ENCODE measurements at places on chromosomes 12 and 14.

DNA sequence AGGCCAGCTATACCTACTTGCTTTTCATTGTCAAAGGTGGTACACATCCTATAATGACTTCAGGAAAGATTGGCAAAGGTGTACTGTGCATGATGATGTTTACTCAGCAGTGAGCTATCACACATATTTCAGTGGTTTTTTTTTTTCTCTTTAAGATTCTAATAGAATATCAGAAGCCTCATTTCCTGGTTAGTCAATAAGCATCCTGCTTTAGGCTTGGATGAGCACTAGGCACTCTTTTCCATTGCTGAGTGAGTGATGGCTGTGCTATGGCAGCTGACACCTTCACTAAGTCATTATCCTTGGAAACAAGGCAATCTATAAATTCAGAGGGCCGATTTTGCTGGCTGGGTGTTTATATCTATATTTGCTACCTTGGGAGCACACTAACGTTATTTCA, 161.1 kb upstream of the RASSF8 start:
- DNase-seq: no peak

DNA sequence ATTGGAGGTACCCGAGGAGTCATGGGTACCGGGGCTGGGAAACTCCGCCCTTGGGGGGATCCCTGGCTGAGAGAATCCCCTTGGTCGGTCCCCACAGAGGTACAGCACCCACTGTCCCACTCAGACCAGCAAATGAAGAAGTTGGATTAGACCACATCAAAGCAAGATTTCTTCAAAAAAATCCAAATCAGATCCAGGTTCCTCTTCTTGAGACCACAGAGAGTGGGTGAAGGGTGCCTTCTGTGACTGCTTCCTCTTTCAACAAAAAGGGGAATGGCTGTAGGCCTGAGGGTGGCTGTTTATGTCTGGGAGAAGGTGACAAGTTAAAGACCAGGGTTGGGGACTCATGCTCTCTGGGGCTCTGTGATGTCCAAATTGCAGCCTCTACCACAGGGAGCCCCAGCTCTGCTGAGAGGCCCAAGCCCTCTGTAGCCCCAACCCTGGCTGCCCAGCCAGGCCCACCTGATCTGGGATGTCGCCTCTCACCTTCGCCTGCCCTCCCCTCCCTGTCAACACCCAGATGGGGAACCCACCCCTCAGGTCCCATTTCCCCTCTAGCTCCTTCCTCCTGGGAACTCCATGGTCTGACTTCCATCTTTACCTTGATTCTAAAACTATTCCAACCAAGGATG, 50.9 kb downstream of the ZFP36L1 start:
- no peak for DNase-seq

GRCh38 chr14:79074510-79074909, 904.3 kb downstream of the NRXN3 start:
- DNase-seq: no peak

GRCh38 chr12:22916815-22917214, 291.8 kb downstream of the ETNK1 start:
- DNase-seq: no peak

DNA sequence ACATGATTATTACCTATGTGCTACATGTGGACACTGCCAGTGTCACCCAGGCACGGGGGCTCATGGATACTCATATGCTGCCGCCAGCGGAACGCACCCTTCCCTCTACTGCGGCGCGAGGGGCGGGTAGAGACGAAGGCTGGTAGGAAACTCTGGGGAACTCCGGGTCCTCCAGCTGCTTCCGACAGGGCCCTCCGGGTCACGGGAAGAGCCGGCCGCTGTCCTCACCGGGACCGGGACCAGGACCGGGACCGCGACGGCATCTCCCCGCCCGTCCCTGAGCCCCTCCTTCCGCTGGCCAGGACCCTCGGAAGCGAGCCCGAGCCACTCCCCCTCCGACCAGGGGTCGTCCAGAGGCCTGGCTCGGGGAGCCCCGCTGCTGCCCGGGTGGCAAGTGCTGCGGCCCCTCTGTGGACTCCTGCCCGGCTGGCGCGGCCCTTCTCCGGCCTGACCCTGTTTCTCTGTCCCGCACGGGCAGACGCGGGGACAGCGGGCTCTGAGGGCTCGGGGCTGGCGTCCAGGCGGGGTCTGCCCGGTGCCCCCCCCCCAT, 209.6 kb downstream of the ADGRD1 start:
- no peak for DNase-seq

DNA sequence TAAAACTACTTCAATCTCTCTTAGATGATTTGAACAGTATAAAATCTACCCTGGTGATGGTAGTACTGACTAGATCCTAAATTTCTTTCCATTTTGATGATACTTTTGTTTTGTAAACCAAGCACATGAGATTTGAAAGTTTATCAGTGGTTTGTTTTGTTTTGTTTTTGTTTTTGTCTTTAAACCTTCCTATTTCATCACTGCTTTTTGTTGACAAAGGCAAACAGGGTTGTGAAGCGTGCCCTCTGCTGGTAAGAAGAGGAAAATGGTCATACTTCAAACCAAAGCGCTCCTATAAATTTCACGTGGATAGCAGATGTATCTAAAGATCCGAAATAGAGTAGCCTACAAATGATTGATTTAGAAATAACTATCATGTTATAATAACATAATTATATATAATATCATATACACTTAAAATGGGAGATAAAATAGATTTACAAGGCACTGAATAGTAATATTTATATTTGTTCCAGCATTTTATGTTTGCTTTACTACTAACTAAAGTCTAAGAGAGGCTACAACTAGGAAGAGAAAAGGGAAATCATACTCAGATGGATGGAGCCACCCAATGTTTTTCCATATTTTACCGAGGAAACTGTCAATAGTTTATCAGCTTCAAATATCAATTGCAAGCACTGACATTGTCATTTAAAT, 254.0 kb upstream of the USP15 start:
- DNase-seq: peak; percentile 58

DNA sequence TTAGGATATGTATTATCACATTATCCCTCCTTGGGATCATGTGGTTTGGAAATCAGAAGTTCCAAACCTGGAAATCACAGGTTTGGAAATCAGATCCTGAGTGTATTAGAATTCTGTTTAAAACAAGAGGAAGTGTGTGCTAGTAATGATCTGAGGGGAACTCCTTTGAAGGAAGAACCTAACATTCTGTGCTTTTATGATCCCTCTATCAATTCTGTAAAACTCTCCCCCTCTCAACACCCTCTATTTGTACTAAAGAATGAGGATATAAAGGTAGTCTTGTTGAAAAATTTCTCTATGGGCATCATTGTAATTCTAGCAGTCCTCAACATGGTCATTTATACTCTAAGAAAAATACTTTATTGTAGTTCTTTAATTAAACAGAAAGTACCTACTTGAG, 97.4 kb downstream of the SRGAP1 start:
- DNase-seq: no peak

GRCh38 chr12:56474389-56474788, 6.0 kb downstream of the SPRYD4 start:
- no peak for DNase-seq

GRCh38 chr12:117236456-117237001, 46.3 kb upstream of the FBXO21 start:
- DNase-seq: peak; percentile 68

DNA sequence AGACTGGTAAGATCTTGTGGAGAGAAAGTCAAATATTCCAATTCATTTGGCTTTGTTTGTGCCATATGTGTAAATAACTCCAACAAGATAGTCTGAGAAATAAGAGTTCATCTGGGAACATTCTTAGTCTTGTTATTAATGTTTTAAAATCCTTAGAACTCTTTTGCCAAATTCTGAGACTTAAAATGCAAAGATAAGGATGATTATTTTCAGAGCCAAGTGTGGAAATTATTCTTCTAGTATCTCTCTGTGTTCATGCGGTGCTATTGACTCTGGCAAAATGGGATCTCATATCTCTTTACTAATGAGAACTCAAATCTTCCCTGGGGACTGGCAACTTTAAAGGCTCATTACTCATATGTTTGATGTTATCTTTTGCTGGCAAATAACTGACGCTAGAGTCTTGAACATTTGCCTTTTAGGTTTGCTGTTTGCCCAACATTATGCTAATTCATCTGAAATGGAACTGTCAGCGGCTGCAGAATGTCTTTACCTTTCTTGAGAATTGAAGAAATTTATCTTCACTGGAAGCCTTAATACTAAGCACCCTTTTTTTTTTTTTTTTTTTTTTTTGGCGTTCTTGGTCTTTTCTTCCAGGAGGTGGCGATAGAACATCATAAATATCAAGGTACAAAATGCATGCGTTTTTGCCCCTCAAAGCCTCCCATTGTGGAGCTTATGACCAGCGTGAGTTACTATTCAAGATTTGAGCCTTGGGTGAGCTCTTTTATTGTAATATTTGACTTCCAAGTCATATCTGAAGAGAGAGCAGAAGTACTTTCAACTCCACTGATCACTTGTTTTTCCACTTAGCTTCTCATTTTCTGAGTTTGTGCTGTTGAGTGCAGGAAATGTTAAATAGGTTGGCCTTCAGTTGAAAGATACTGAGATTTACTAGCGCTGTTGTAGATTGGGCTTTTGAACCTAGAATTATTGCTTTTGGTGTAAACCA, 86.5 kb downstream of the CAND1 start:
- peak; percentile 81 for DNase-seq

All from GM23248 (cell line).